ENCODE measurements at places on chromosomes 2 and 18. TPM values are rescaled to one million over a fixed set of nuclear protein-coding genes. Genes with fewer than 3 reads are reported as not detected.

- no peak for DNase-seq
Measured at GRCh38 chr2:106187273-106187891, 6.7 kb downstream of the UXS1 start.

- no peak for DNase-seq
Measured at GRCh38 chr2:233961905-233962304, 44.7 kb downstream of the TRPM8 start.

DNA sequence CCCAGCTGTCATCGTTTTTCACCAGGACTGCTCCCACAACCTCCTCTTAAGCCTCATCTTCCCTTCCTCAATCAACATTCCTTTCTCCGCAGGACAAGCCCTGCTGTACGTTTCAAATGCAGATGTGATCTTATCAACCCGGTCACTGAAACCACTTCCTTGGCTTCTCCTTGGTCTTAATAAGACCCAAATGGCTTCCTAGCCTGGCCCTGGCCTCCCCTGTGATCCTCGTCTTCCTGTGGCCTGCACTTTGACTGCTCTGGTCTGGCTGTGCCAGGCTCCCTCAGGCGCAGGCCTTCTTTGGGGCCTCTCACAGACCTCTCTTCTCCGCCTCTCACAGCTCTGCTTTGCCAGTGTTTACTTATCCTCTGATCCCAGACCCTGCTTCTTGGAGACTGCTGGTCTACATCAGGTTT, 4.7 kb upstream of the ADNP2 start:
- peak; percentile 59 for DNase-seq

GRCh38 chr2:120566331-120567035, 169.2 kb upstream of the GLI2 start:
- DNase-seq = peak; percentile 45

DNA sequence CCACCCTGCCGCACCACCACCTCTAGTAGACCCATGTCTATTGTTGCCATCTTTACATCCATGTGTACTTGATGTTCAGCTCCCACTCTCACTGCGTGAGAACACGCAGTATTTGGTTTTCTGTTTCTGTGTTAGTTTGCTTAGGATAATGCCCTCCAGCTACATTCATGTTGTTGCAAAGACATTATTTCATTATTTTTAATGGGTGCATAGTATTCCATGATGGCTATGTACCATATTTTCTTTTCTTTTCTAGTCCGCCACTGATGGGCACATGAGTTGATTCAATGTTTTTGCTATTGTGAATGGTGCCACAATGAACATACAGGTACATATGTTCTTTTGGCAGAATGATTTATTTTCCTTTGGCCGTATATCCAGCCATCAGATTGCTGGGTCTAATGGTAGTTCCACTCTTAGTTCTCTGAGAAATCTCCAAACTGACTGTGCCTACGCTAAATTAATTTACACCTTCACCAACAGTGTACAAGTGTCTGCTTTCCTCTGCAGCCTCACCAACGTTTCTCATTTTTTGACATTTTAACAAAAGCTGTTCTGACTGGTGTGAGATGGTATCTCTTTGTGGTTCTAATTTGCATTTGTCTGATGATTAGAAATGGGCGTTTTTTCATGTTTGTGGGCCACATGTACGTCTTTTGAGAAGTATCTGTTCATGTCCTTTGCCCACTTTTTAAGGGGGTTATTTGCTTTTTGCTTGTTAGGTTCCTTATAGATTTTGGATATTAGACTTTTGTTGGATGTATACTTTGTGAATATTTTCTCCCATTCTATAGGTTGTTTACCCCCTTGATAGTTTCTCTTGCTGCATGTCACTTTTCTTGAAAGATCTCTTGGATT, 10.5 kb upstream of the ZNF513 start:
- DNase-seq = no peak

GRCh38 chr2:129490641-129491040, 488.8 kb upstream of the RAB6C start:
- DNase-seq = no peak

DNA sequence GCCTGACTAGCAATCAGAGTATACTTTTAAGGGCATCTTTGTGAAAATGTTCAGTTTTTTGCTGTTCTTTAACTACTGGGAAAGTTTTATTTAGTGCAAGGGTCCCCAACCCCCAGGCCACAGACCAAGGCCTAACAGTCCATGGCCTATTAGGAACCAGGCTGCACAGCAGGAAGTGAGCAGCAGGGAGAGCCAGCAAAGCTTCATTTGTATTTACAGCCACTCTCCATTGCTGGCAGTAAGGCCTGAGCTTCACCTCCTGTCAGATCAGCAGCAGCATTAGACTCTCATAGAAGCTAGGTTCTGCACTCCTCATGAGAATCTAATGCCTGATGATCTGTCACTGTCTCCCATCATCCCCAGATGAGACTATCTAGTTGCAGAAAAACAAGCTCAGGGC, 17.1 kb upstream of the NR4A2 start:
- DNase-seq = no peak

The IL36B gene
- total RNA-seq = not detected

DNA sequence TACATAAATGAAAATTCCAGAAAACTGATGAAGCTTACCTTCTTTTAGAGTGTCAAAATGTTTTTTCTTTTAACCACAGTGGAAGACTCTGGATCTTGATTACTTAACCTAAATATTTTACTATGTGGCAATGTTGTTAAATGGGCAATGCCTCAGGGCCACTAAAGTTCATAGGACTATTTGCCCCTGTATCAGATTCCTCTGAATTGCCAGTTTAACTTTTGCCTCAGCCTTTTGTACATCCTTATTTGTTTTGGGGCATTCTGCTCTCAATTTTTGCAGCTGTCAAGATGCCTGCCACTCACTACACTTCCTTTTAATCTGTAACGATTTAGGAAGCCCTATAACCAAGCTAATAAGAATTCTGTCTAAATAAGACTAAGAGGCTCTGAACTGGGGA, 31.7 kb upstream of the SERTAD2 start:
- peak; percentile 56 for DNase-seq

- DNase-seq = no peak
Measured at GRCh38 chr18:36496022-36496421, 198.5 kb downstream of the FHOD3 start.

The DNAH7 gene
- total RNA-seq = 0.32 TPM

- peak; percentile 73 for DNase-seq
Measured at GRCh38 chr2:33378556-33379210, 97.8 kb upstream of the RASGRP3 start.

DNA sequence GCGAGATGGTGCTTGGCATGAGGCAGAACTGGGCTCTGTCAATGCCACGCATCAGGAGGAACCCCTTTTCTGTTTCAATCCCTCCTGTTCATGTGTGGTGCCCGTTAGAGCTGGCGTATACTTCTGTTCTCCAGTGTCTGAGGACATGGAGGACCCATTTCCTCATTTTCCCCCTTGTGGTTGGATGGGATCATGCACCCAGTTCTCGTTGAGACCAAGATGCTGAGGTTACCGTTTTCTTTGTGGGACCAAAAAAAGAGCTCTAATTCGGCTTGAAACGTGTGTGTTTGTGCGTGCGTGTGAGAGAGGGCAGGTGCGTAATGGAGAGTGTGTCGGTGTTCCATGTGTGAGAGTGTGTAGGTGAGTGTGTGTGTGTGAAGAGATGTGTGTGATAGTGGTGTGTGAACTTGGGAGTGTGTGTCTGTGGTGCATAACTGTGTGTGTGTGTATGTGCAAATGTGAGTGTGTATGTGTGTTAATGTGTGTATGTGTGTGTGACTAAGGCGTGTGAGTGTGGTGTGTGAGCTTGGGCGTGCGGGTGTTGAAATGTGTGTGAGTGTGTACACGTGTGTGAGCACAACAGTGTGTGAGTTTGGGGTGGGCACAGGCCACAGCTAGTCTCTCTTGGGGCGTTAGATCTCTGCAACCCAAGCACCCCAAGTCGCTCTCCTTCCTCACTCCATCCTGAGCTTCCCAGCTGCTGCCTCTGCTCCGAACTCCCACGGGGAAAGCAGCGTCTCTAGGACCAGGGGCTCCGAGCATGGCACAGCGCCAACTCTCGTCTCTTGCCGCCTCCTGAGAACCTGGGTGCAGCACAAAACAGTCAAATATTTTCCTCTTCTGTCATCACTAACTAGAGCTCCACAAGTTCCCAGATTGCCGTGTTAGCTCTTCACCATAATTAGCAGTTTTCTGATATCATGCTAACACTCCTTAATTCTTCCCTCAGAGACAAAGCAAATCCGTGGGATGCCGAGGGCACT, 75.8 kb downstream of the LONRF2 start:
- DNase-seq = no peak

DNA sequence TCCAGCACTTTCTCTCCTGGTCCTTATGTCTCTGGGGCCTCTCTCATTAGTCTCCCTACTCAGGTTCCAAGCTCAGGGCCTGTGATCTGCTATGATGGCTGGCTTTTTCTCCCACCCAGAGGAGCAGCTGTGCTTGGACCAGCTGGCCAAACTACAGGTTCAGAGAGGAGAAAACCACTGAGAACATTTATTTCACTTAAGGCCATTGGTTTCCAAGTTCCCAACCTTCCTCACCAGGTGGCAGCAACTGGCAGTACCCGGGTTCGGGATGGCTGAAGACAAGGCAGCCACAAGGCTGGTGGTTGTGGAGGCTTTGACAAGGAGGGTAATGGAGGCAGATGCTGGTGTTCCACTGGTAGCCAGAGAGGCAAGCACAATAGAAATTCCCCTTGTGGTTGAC, 29.9 kb upstream of the SELENOI start:
- peak; percentile 85 for DNase-seq

DNA sequence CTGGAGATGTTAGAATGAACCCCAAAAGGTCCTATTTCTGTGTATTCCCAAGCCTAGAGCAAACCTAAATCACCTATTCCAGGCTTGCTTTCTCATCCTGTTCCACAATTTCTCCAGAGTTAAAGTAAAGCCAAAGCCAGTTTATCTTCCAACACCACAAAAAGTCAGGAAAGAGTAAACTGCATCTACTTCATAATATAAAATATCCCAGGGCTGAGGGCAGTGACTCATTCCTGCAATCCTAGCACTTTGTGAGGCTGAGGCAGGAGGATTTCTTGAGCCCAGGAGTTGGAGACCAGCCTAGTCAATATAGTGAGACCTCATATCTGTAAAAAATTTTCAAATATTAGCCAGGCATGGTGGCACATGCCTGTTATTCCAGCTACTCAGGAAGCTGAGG, 241.4 kb downstream of the CDH20 start:
- no peak for DNase-seq

- DNase-seq = peak; percentile 33
Measured at GRCh38 chr2:55232863-55233657, 572 bp downstream of the RPS27A start.

- no peak for DNase-seq
Measured at GRCh38 chr2:59585655-59586054, 967.8 kb downstream of the BCL11A start.

The AQP12A gene
- total RNA-seq = not detected

- DNase-seq = no peak
Measured at GRCh38 chr2:149410701-149411484, 80.5 kb downstream of the LYPD6 start.

DNA sequence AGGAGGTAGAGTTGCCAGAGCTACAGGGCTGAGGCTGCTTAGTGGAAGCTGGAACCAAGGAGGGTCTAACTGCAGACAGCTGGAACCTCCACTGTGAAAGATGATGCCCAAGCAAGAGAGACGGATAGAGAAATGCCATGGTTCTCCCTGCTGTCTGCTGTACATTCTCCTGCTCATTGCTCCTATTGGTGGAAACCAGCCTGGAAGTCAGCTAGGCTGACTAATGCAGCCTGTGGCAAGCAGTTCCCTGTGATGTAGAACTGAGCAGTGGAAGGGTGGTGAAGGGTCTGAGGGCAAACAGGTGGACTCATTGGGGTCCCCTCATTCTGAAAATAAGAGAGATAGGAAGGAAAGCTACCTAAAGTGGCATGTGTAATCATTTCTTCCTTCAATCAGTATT, 563.6 kb downstream of the SLC4A3 start:
- DNase-seq = no peak

GRCh38 chr18:57819671-57820460, 16.8 kb upstream of the ATP8B1 start:
- peak; percentile 77 for DNase-seq

The RAPGEF4 gene
- total RNA-seq = 5.1 TPM

GRCh38 chr2:164773635-164774034, 68.0 kb downstream of the COBLL1 start:
- no peak for DNase-seq

The ZNF532 gene
- 27.7 TPM for total RNA-seq

The ZFAND2B gene
- 16.2 TPM for total RNA-seq

GRCh38 chr2:72515696-72516095, 310.1 kb downstream of the EXOC6B start:
- no peak for DNase-seq

DNA sequence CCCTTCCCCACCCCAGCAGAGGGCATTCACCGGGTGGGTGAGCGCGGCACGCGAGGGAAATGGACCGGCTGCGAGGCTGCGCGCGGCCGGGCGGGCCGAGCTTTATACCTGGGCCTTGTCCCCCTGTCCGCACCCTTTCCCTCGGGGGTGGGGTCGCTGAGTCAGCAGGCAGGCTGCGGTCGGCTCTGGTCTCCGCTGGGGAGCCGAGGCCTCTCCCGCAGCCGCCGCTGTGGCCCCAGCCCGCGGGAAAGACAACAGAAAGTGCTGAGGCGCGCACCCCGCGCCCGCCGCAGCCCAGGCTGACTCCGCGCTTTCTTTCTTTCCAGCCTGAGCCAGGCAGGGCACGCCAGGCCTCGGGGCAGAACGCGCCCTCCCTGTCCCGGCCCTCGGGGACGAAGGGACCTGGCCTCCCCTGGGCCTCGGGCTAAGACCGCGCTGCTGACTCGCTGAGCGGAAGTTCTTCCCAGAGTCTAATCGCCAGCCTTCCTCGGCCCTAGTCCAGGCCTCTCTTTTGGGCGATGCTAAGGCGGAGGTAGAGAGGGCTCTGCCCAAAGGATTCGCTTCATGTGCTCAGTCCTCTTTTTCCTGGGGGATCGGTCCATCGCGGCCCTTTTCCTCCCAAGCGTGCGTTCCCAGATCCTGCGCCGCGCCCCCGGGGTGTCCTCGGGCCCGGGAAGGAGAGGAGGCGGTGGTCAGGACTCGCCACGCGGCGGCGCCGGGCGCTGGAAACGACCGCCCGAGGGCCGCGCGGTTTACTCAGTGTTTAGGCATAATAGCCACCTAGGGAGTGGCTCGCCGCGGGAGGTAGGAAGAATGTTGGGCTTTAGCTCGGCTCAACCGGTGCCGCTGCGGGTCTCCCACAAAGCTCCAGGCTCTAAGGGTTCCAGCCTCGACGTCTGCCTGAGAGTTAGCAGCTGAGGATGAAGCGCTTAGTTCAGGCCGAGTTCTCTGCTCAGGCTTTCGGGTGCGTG, at the start of gene CRYBA2:
Gene CRYBA2 (minus strand): TSS at position 78 of the 971 bp plus-strand sequence. CDS start 246 bp downstream, outside the sequence.
- DNase-seq = no peak

GRCh38 chr18:58863539-58864145, 1.0 kb upstream of the ZNF532 start:
- DNase-seq = peak; percentile 40

The ARHGEF33 gene
- 0.05 TPM for total RNA-seq

GRCh38 chr2:152565884-152566727, 151.2 kb downstream of the PRPF40A start:
- DNase-seq = no peak

All from SJCRH30 (cell line).